NCI-H82 (cell line): ENCODE measurements at places on chromosomes 5 and 9.

- DNase-seq: no peak
These were observed 104.2 kb downstream of the LIFR start for GRCh38 chr5:38452201-38452600.

- no peak for DNase-seq
These were observed 1387.7 kb downstream of the MAT2B start for GRCh38 chr5:164893071-164893470.

DNA sequence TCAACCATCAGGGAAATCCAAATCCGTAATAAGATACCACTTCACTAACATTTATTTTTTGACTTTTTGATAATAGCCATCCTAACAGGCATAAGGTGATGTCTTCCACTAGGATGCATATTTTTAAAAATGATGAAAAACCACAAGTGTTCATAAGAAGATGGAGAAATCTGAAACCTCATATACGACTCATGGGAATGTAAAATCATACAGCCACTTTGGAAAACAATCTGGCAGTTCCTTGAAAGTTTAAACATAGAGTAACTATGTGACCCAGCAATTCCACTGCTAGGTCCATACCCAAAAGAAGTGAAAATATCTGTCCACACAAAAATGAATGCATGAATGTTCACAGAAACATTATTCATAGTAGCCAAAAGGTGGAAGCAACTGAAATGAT is 431.0 kb downstream of the ENC1 start:
- no peak for DNase-seq

DNA sequence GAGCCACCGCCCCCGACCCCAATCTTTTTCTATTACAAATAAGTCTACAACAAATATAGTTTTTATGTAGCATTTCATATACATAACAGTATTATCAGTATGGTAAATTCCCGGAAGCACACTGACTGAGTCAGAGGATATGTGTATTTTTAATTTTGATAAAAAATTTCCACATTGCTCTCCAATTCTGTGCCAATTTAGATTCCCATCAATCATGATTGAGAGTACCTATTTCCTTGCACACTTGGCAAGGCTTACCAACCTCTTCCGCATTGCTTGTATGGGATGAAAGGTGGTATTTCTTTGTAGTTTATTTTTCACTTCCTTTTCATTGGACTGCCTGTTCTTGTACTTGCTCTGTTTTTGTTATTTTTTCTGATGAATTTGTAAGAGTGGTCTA is 204.6 kb downstream of the RFX3 start:
- no peak for DNase-seq

DNA sequence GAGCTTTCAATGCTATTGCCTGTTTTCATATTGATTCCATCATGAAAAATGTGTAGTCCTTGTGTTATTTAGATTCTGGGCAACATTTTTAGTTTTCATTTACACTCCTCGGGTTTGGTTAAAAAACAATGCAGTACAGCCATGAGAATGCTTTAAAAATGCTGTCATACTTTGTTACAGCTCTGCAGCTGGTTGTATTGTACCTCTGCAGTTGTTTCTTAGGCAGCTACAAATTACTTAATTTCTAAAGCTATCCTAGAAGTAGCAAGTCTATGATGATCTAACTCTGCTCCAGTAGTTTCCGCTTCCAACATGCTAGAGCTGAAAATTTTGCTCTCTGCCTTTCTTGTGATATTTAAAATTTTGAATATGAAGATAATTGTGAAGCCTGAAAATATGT is 20.2 kb downstream of the SNX18 start:
- DNase-seq: no peak

GRCh38 chr5:14880688-14881087 is 9.1 kb upstream of the ANKH start:
- no peak for DNase-seq

GRCh38 chr5:68230285-68230684 is 14.7 kb downstream of the PIK3R1 start:
- DNase-seq: no peak

- DNase-seq: no peak
These were observed 483.1 kb downstream of the BNC2 start for GRCh38 chr9:16387382-16387781.

DNA sequence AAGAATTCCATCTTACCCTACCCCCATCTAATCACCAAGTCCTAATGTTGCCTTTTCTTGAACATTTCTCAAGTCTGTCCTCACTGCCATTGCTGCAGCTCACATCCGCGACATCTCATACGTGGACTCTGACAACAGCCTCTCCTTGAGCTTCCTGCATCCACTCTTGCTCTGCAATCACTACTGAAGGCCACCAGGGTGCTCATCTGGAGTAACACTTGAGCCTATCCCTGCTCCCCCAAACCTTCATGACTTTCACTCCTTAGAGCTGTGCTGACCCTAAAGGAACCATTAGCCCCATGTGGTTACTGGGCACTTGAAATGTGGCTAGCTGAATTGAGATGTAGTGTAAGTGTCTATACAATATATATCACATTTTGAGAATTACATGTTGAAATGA is 46.4 kb upstream of the CTXN3 start:
- DNase-seq: no peak

- DNase-seq: no peak
These were observed 191.5 kb downstream of the ERCC6L2 start for GRCh38 chr9:96067004-96067403.

- DNase-seq: no peak
These were observed 180.9 kb downstream of the ESM1 start for GRCh38 chr5:54804521-54804920.

DNA sequence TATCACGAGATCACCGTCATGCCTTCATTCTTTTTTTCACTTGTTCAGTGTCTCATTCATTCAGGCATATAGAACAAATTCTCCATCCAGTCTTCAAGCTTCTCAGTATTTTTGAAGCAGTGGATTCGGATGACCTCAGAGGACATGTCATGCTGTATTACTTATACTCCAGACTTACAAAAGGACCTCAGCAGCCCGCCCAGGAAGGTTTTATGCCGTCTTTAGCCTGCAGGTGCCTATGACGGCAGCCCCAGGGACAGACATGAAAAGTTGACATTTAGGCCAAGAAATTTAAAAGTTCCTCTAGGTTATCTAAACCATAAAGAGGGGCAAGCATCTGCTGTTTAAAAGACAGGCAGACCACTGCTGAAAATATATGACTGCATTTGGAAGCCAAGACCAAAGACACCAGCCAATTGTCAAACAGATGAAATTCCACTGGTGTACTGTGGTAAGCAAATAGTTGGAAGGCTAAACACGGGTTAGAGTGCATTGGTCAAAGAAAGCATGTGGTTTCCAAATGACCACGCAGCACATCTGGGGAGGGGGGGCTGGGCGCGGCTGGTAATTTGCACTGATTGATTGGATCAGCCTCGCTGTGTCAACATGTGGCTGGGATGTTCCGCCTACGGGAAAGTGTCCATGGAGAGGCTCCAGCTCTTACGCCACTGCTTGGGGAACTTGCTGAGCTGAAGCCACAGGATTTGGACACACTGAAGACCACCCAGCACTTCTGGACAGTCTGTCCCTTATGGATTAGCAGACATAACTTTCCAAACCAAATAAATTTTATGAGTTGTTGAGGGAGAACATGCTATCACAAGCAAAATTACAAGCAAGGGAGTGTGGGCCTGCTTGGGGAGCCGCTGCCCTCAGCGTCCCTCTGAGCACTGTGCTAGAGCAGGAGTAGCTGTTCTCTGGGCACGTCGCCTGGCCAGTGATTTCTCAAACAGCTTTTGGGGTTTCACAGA is 173.6 kb downstream of the FANCC start:
- DNase-seq: no peak

GRCh38 chr9:109588415-109588814 is 90.3 kb upstream of the PTPN3 start:
- DNase-seq: no peak

DNA sequence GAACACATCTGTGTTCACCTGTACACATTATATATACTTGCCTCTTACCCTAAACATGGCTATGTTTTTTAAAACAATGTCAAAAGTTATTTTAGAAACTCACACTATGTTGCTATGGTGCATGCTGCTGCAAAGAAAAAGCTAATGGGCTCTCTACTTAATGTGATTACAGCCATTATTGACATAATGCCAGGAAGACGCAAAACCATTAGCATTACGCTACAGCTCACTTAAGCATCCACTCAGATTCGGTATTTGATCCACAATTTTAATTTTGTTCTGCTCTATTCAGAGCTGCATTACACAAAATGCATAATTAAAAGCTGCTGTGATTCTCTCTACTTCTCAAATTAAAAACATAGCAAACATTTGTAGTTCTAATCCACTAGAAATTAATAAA is 395.2 kb downstream of the BNC2 start:
- DNase-seq: peak; percentile 22

DNA sequence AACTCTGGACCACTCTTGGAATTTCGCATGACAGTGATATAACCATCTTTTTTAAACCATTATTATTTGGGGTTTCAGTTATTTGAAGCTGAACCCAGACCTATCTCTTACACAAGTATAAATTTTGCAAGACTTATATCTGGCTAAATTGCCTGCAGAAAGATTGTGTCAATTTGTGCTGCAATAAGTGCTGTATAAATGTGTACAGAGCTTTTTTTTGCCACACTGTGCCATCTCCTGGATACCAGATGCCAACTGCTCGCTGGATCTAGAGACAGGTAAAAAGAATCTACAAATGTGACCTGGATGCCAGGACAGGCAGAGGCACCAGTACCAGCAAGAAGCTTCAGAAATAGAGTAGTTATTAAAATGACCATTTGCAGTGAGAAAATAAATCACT is 25.9 kb upstream of the TTC39B start:
- DNase-seq: no peak

- DNase-seq: no peak
These were observed 142.1 kb downstream of the AGTPBP1 start for GRCh38 chr9:85599540-85600105.

GRCh38 chr9:38179965-38180364 is 110.9 kb upstream of the SHB start:
- no peak for DNase-seq

DNA sequence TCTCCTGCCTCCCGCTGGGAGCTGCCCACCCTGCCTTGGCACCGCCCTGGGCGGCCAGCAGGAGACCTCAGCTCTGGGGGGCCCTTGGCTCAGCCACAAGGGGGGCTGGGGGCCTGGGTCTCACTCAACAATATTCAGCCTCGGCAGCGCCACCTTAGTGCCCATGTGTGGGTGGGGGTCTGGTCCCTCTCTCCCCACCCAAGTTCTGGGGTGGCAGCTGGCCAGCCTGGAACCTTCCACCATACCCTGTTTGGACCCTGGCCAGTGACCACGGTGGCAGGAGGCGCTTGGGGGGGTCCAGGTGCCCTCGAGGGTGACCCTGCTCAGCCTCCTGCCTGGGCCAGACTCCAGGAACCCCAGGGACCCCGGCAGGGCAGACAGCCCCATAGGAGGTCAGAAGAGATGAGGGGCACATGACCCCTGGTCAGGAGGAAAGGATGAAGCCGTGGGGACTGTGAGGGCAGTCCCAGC is 22.2 kb downstream of the NKD2 start:
- DNase-seq: no peak
